ENCODE measurements at places on chromosomes 13 and 19. TPM values are rescaled to one million over a fixed set of nuclear protein-coding genes. Genes with fewer than 3 reads are reported as not detected.
A peak's percentile ranks its signal among the peaks of the same experiment; 100 is the strongest.

- no peak for DNase-seq
These were observed 9.3 kb downstream of the POU2F2 start for GRCh38 chr19:42122691-42123607.

DNA sequence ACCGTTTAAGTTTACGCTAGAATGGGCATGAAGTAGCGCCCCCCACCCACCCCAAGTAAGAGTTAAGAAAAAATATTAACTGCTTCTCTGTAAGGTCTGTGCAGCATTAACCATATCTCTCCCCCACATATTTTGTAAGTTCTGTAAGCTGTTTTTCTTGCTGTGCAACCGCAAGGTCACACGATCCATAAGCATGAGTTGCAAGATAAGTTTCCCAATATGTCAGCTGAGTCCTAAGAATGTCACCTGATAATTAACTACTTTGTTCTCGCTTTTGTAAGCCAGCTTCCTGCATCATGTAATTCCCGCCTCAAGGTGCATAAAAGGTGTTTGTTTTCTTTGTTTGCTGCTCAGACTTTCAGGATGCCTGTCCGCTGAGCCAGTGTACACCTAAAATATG is 187.0 kb downstream of the MYO16 start:
- peak; percentile 48 for DNase-seq

DNA sequence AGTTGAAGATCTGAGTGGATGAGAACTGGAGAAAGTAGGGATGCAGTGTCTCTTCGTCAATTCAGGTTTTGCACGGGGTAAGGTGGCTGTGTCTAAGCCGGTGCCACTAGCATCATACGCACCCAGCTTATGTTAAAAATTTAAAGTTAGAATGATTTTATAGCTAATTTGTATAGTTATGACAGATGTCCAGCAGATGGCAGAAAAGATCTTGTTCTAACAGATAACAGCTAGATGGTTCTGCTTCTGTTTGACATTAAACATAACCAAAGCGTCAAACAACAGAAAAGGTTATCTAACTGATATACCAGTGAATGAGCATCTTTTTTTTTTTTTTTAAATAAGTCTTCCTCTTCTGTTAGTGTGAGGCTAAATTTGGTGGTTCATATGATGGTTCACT is 18.8 kb upstream of the EDDM13 start:
- DNase-seq: peak; percentile 18

DNA sequence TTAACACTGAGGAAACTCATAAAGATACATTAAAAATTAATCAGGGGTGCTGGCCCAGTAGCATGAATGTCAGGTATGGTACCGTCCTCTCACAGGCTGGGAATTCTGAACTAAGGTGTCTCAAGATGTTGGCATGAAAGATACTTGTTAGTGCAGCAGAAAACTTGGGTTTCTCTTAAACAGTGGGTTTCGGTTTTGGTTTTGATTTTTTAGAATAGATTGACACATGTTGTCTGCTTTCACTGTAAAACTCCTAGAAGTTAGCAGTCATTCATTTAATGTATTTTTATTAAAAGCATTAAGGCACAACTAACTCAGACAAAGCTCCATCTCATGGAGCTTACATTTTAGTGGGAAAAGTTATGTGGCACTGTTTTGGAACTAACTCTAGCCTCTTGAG is 3.5 kb upstream of the OBI1 start:
- DNase-seq: no peak

GRCh38 chr13:27403203-27403678 is 21.2 kb upstream of the GTF3A start:
- DNase-seq: peak; percentile 56

DNA sequence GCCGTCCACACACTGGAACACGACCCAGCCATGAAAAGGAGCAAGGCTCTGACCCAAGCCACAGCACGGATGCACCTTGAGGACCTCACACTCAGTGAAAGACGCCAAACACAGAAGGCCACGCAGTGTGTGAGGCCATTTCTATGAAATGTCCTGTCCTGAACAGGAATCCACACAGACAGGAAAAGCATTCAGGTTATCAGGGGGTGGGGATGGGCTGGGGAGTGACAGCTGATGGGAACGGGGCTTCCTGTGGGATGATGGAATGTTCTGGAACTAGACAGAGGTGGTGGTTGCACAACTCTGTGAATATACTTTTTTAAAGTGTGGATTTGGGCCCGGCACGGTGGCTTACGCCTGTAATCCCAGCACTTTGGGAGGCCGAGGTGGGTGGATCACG is 30.6 kb downstream of the GPX4 start:
- DNase-seq: no peak

DNA sequence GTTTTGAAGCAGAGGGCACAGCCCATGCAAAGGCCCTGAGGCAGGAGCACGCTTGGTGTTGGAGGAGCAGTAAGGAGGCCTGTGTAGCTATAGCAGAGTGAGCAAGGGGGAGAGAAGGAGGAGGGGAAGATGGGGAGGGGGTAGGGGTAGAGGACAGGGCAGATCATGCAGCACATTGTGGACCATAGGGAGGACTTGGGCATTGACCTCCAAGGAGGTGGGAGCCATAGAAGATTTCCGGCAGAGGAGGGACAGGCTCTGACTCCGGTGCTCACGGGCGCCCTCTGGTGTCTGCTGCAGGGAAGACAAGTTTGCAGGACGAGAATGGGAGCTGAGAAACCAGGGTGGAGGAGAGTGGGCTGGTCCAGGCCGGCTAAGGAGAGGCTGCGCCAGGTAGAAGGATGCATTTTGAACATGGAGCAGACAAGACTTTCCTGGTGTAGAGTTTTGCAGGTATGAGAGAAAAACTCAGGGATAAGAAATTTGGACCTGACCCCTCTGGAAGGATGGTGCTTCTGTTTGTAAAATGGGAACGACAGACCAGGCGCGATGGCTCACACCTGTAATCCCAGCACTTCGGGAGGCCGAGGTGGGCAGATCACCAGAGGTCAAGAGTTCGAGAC is 13.7 kb upstream of the CREB3L3 start:
- DNase-seq: no peak

DNA sequence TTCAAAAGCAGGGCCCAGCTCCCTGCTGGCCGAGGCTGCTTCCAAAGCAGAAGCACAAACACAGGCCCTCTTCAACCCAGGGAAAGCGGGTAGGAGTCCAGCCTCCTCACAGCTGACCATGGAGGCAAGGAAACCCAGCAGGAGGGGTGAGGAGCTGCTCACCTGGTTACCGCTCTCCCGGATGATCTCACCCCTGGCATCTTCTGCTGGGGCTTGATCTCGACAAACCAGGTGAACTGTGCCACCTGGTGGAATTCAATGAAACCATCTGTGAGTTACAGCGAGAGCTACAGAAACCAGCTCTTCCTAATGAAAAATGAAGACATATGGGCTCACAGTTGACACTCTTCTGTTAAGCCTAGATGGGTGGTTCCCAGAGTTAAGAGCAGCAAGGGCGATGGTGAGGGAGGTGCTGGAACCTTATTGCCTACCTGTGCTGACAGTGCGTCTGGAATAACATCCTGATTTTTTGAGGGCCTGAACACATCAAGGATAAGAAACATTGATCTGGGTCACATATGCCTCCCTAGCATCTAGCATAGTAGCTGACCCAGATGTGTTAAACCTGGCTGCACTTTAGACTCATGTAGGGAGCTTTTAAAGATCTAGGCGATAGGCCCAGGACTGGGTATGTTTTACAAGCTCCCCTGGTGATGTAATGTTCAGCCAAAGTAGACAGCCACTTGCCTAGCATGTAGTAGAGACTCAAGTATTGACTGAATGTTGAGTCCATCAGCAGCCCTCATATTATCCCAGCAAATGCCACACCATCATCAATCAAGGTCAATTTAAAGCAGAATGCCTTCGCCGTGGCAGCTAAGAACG is 6.1 kb downstream of the DHRS12 start:
- DNase-seq: no peak

Gene ZNF506
- 12.8 TPM for total RNA-seq

Measured in epithelial cell of proximal tubule (primary cell).